Fibroblast of pulmonary artery (primary cell): ENCODE measurements at places on chromosomes 3 and 15.
A peak's percentile ranks its signal among the peaks of the same experiment; 100 is the strongest.

GRCh38 chr15:69224383-69224782, 63.9 kb downstream of the GLCE start:
- peak; percentile 29 for DNase-seq

DNA sequence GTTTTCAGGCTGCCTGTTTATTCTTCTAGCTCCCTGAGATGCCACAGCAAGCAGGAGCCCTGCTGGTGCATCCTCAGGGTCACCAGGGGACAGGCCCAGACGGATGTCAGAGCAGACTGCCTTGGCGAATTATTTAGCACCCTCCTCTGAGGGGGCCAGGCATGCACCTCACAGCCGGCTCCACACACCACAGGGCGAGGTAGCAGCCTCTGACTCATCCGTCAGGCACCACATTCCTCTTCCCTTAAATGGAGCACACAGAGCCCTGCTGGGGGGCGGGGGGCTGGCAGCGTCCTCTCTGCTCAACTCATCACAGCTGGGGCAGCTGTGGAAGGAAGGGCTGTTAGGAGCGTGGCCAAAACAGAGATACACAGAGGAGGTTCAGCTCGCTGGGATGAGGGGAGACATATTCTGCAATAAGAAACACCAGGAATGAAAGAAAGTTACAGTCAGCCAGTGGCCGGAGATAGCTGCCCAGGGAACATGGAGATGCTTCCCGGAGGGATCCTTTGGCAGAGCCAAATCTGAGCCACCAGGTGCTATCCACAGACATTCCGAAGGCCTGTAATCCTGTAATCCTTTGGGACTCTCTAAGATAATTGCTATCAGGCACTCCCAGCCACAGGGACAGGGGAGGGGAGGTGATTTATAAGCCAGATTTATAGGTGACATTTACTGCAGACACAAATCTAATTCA, 13.9 kb upstream of the PRICKLE2 start:
- peak; percentile 95 for DNase-seq

DNA sequence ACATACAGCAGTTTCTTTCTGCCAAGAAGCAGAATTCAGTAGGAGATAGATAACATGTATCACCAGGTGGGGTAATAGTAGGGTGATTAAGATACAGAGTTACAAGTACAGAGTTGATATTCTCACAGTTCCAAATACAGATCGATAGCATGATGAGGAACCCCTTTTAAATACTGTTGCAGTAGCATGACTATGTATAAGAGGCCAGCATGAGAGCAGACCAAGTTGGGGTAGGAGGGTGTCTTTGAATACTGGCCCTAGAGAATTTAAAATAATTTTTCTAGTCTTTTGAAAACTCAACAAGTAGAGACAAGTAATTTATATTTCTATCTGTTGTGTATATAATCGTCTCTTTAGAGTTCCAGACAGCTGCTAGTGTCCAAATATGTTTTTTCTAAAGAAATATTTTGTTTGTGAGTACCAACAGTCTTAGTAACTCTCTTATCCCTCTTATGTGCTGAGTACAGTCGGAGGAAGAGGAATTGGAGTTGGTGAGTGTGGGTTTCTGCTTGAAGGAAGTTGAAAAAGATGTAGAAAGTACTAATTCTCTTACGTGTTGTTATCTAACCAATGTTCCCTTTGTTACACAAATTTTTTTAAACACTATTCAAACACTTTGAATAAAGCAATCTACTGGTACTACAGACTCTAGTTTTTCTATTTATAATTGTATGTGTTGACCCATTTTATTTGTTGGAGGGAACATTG, 30.2 kb downstream of the LYSMD4 start:
- DNase-seq: peak; percentile 54

DNA sequence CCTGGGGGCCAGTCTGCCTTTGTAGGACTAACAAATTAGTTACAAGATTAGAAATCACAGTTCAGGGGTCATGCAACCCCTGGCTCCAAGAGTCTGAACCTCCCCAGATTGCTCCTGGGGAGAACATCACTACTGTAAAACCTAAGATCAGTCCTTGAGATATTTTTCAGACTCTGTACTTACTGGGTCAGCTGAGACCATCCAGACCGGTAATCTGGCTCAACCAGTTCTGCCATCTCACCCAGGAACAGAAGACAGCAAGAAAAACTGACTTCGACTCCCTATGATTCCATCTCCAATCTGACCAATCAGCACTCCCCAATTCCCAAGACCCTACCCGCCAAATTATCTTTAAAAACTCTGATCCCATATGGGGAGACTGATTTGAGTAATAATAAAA, 47.5 kb downstream of the NMD3 start:
- DNase-seq: no peak

DNA sequence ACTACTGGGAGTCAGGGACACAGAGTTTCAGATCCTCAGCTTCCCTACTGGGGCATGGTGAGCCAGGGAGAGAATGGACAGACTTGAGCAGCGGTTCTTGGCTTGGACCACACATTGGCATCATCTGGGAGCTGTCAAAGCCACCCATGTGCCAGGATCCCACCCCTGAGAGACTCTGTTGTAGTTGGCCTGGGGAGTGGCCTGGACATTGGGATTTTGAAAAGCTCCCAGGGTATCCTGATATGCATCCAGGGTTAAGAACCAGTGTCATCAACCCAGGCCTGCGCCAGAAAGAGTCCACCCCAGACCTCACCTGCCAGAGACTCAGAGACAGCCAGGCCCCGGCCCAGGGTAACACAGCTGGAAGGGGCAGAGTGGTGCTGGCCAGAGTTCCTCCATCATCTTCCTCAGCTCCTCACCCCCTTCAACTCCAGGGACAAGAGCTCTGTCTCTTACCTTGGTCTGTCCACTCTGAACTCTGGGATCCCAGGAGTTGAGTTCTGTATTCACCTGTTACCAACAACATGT, 33.0 kb upstream of the CHRNB4 start:
- no peak for DNase-seq

DNA sequence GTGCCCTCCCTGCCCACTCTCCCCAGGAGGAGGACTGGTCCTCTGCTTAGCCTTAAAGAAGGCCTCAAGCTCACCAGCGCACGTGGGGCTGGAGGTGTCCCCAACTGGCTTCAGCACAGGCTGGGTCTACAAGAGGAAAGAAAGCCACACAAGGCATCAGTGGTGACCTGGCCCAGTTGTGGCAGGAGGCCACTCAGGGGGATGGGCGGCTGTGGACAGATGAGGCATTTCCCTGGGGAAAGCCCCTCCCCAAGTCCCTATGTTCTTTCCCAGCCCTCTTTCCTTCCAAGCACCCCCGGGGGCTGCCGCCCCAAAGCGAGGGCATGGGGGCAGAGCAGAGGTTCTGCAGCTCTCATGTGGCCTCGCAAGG, 155.2 kb upstream of the TLE3 start:
- DNase-seq: no peak

- no peak for DNase-seq
Observed at GRCh38 chr3:110754212-110754916, 317.3 kb upstream of the NECTIN3 start.

GRCh38 chr3:130085881-130086280, 4.2 kb downstream of the ALG1L2 start:
- DNase-seq: no peak

DNA sequence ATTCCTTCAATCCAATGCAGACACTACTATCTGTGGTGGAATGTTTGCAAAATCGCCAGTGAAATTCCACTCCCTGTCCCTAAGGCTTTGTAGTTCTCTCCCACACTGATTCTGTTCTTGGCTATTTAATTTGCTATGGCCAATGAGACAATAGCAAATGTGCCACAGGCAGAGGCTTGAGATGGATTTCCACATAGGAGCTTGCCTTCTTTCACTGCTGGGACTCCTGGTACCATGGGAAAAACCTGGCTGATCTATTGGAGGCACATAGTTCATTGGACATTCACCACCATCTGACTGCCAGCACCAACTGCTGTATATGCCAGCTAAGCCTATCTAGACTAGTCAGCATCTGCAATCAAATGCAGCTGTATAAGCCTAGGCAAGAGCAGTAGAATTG, 103.8 kb downstream of the NR1D2 start:
- peak; percentile 24 for DNase-seq

- peak; percentile 50 for DNase-seq
Observed at GRCh38 chr15:39833515-39833981, 50.9 kb upstream of the FSIP1 start.

- no peak for DNase-seq
Observed at GRCh38 chr15:99426431-99427105, 139.2 kb upstream of the MEF2A start.

DNA sequence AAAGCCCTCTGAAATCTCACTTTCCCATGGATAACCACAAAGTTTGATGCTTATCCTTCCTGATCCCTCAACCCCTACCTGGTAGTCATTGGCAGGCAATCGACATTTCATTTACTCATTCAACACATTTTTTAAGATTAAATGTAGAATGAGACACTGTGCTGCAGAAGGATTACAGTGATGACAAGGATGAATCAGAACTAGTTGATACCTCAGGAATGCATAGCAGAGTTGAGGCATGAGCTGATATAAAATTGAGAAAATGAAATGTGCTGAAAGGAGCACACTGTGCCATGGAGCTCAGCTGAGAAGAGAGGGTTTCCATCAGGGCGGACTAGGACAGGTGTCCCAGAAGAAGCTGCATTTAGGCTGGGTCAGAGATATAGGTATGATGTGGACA, 48.9 kb upstream of the ACTL6A start:
- no peak for DNase-seq

- peak; percentile 76 for DNase-seq
Observed at GRCh38 chr3:133469140-133469731, 69.4 kb downstream of the BFSP2 start.

DNA sequence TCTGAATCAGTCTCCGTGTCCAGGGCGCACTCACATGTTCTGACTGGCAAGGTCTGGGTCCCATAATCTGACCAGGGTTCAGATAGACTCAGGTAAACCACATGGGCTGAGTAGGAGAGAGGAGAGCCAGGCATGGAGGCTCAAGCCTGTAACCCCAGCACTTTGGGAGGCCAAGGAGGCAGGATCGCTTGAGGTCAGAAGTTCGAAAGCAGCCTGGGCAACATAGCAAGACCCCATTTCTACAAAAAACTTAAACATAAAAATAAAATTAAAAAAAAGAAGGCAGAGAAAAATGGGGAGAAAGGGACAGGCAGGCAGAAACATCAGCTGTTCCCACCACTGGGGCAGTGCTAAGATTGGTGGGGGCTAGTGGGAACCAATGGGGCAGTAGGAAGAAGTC, 5.4 kb downstream of the TMEM43 start:
- DNase-seq: no peak

- DNase-seq: no peak
Observed at GRCh38 chr15:88610701-88611231, 10.4 kb upstream of the AEN start.

- no peak for DNase-seq
Observed at GRCh38 chr3:140552403-140552802, 125.5 kb upstream of the TRIM42 start.

GRCh38 chr3:45841420-45841756, 531 bp downstream of the LZTFL1 start:
- DNase-seq: peak; percentile 8

DNA sequence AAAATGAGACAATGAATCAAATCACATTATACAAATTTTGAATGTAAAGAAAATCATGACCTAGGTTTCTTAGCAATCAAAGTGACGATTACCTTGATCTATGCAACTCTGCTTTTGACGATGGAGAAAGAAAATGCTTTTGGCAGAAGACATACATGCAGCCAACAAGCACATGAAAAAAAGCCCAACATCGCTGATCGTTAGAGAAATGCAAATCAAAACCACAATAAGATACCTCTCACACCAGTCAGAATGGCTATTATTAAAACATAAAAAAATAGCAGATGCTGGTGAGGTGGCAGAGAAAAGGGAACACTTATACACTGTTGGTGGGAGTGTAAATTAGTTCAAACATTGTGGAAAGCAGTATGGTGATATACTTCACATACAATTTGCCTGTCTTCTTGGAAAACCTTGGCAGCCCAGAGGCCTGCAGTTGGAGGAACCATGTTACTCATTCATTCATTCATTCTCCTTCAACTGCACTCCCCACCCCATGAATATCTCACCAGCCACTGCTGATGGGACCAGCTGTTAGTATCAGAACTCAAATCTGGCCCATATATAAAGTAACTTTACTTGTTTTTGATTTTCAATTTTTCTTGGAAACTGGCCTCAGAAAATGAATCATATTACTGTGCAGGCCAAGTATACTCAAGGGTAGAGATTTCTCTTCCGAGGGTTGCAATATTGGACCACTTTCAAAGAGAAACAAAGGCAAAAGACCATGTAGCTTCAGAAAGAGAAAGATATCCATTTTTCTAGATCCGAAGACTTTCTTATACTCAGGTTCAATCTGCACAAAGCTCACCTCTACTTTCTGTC, 358.6 kb upstream of the ARHGEF26 start:
- DNase-seq: peak; percentile 20

- no peak for DNase-seq
Observed at GRCh38 chr3:109387201-109387600, 49.9 kb upstream of the DPPA4 start.

DNA sequence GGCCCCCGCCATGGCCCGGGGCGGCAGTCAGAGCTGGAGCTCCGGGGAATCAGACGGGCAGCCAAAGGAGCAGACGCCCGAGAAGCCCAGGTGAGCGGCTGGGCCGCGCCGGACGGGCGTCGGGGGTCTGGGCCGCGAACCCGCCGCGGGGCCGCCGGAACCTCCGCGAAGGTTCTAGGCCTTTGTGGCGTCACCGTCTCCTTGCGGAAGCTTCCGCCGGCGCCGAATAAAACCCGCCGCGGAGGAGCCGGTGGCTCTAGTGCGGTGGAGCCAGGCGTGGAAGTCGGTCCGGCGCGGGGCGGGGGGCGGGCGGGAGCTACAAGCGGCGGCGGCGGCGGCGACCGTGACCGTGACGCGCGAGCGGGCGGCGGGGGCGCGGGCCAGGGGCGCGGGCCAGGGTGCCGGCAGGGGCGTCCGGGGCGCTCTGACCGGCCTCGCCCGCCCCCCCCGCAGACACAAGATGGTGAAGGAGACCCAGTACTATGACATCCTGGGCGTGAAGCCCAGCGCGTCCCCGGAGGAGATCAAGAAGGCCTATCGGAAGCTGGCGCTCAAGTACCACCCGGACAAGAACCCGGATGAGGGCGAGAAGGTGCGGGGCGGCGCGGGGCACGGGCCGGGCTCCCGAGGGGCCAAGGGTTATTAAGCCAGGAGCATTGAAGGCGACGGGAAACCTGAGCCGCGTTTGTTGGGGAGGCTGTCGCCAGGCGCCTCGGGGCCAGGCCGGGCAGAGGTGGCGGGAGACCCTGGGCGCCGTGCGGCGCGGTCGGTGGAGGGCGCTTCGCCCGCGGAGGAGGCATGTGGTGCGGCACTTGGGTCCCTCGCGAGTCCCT, at the start of gene DNAJA4:
Gene DNAJA4, plus strand, starts transcription at position 259 of the 833 bp plus-strand sequence. Its CDS starts 202 bp downstream, at position 461.
- peak; percentile 38 for DNase-seq
